ENCODE measurements at places on chromosomes 6 and 20.

DNA sequence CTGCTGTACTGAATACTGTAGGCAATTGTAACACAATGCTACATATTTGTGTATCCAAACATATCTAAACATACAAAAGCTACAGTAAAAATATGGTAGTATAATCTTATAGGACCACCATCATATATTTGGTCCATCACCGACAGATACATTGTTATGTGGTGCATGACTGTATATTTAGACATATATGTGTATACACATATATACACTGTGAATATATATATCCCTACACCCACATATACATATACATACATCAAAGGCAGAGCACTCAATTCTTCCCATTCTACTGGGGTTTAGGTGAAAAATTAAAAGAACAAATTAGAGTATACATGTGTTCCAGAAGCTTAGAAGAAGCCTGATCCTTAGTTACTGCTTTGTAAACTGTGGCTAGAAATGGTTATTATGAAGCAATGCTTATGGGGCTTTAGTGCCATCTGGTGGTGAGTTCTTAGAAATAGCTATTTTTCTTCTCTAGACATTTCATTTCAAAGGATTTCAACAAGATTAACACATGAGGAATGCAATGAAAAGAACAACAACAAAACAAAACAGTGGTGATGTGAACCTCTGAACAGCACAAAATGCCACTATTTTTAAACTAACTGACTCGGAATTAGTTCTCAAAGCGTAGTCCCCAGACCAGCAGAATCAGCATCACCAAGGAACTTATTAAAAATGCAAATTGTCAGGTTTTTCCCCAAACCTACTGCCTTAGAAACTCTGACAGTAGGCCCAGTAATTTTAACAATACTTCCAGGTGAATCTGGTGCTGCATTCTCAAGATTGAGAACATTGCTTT, 38.0 kb downstream of the PKHD1 start:
- DNase-seq: no peak

GRCh38 chr6:88263591-88263990, 97.4 kb upstream of the CNR1 start:
- no peak for DNase-seq

DNA sequence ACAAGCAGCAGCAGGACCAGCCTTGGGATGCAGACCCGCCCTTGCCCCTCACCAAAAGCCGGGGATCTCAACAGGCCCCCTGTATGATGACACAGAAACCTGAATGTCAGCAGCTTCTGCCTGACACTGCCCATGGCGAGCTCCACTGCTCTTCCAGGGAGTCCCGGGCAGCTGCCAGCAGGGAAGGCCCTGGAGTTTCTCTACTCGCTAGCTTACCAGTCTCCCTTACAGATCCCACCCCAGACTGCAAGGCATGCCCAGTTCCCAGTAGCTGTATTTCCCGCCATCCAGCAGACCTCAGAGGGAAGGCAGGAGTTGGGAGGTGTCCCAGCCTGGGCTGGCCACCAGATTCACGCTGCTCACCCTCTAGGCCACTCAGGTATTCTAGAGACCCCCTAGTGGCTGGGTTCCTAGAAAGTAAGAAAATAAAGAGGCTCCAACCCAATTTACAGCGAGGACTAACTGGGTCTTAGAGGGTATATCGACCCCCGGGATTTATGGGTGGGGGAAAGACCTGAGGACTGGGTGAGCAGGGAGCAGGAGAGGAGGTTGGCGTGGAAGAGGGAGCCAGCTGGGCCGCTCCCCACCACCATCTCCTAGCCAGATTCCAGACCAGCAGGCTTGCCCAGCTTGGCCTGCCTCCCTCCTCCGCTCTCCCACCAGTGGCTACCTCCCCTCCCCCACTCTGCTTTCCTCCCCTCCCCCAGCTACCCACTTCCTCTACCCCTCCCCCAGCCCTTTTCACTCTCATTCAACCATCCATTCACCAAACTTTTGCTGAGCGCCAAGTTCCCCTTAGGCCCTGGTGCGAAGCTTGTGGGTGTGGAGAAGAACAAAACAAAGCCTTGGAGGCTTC, 9.7 kb upstream of the HMGA1 start:
- no peak for DNase-seq

DNA sequence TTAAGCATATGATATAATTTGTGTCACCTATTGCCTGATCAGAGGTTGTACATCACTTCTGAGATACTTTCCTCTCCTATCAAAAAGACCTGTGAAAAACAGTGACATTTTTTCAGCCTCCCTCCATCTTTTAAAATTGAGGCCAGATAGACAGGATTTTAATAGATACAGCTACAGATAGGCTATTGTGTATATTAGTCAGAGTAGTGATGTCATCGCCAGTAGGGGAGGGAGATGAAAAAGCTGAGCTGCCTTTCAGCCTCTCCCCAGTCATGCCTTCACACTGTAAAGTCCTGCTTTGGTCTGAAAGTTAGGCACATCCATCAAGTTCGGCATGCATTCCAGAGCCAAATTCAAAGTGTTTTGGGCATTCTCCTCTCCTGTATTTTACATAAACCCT, 7.9 kb upstream of the PABPC1L start:
- DNase-seq: peak; percentile 9

DNA sequence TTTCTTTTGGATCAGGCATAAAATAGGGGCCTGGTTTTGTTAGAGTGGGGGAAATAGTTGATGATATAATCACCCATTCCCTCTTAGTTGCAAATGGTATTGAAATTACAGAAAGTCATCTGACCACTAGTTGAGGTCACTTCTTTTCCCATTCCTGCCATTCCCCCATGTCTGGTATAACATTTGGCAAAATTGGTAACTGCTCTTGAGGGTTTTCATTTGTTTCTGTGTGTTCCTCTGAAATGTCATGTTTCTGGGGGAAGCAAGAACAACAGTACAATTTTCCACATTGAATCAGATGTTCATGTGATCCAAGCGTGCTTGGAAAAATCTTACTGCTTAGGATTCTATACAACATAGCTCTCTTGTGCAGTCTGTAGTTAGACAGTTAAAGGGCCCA, 7.3 kb downstream of the AIG1 start:
- DNase-seq: no peak

DNA sequence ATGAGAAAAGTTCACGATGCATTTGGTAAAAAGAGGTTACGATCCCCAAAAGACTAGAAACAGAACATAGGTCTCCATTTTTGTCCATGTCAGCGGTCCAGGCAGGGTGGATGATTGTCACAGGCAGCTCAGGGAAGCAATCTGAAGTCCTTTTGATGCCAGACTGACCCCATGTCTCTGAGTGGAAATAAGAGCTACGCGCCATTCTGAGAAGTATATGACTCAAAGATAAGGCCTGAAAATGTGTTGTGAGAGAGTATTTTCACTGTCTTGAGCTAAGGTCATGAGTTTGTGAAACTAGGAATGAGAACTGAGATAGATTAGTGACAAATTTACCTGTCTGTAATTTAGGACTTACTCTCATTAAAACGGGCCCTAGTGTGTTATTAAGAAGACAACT, 69.5 kb downstream of the LYRM4 start:
- DNase-seq: no peak

- no peak for DNase-seq
Observed at GRCh38 chr6:136439514-136440190, 110.6 kb downstream of the MAP7 start.

Measured in substantia nigra (tissue), 51 donors.